ENCODE measurements at places on chromosomes 4 and X. TPM values are rescaled to one million over a fixed set of nuclear protein-coding genes. Genes with fewer than 3 reads are reported as not detected.

- H3K4me1 ChIP-seq: no peaks in the 10 kb centered on the region
- no peak for DNase-seq
- no peak overlapping the region for H3K27ac ChIP-seq
- no peaks in the 10 kb centered on the region for H3K36me3 ChIP-seq
Observed at GRCh38 chr4:60396341-60397049, 803.6 kb upstream of the ADGRL3 start.

- H3K27me3 ChIP-seq: no peaks in the 10 kb centered on the region
- H3K27ac ChIP-seq: no peak overlapping the region
- H3K4me3 ChIP-seq: no peak overlapping the region
- H3K36me3 ChIP-seq: no peaks in the 10 kb centered on the region
- no peaks in the 10 kb centered on the region for H3K4me1 ChIP-seq
Observed at GRCh38 chrX:119784747-119785446, 6.5 kb downstream of the RPL39 start.

The ZXDA gene
- 3.4 TPM for total RNA-seq

DNA sequence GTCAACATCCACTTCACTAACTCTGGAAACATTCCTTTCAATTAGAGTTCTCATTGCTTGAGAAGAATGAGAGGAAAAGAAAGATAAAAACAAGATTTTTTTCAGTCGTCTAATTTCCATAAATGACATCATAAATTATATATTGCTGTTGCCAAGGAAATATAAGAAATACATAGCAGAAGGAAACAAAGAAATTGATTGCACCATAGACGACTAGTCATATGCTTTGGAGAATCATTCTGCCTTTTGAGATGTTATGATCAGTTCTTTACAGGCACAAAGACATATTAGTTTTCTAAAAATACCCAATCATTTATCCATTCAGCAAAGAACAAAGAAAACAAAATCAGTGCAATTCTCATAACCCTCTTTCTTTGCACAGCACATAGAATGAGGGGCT, 672 bp upstream of the C1QTNF7 start:
- no peak for DNase-seq
- no peaks in the 10 kb centered on the region for H3K4me1 ChIP-seq
- no peak overlapping the region for H3K27ac ChIP-seq
- H3K36me3 ChIP-seq: no peaks in the 10 kb centered on the region
- no peak overlapping the region for H3K4me3 ChIP-seq

DNA sequence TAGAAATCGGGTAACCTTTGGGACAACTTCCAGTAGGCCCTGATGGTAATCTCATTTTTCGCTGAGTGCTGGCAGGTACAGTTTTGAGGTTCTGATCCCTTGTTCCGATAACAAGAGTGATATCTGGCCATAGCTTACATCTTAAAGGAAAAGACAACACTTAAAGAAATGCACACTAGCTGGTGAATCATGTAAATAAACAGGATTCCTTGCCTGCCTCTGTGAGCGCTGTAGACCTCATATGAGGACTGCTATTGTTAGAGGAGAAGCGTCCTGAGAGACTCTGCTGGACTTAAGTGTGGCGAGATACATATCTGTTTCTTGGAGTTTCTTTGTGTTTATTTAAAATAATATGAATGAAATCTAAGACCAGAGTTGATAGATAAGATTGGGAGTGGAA, 149.3 kb upstream of the SLC4A4 start:
- no peak overlapping the region for H3K27ac ChIP-seq
- H3K27me3 ChIP-seq: peaks cover 13% of the 10 kb centered on the region
- H3K4me1 ChIP-seq: peaks cover 9% of the 10 kb centered on the region

DNA sequence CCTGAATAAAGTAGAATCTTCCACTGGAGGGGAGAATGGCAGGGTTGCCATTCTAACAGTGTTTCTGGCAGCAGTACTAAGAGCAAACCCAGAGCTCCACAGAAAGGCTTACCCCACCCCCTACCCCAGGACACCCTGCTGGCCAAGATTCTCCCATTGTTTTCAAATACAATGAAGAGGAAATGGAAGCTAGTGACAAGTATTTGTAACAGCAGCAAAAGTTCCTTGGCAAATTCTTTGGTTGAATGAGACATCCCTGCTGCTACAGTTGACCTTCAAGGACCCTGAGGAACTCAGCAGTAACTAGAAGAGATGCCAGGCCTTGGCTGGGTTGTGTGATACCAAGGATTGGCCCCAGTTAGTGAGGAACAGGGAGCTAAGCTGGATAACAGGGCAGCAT, 124.2 kb upstream of the DGKK start:
- H3K27me3 ChIP-seq: no peaks in the 10 kb centered on the region
- H3K4me1 ChIP-seq: no peaks in the 10 kb centered on the region
- no peak for DNase-seq

DNA sequence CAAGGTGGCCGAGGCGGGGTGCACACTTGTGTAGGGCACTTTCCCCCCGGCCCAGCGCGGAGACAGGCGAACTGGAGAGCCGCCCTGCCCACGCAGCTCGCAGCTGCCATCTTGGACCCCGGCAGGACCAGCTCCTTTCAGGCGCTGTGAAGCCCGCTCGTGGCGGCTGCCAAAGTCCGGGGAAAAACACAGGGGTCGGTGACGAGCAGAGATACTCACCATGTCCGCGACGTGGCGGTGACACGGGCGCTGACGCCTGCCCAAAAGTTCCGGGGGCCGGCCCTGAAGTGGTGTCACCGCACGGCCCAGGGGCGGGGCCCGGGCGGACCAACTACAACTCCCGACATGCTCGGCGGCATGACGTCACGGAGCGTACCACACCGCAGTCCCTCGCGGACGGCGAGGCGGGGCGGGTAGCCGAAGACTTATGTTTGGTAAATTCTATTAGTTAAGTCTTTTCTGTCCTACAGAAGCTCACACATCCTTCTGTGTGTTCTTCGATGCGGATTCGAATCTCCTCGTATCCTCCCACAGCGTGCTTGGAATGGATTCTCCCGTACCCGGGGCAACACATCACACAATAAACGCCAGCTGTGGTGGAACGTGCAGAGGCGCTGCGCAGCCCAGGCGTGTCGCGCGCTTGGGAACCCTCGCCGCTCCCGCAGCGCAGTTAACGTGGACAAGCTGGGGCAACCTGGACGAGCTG, at the start of gene UFSP2:
Gene UFSP2, minus strand, starts transcription at position 318 of the 706 bp plus-strand sequence. Its CDS starts 96 bp downstream, at position 222.
- H3K27ac ChIP-seq: peak within 1 kb of the TSS; percentile 79
- peaks cover 8% of the 10 kb centered on the region for H3K4me1 ChIP-seq
- peak within 1 kb of the TSS; percentile 90 for H3K4me3 ChIP-seq
- no peaks in the 10 kb centered on the region for H3K36me3 ChIP-seq
- DNase-seq: peak; percentile 87
- H3K27me3 ChIP-seq: peaks cover 8% of the 10 kb centered on the region

DNA sequence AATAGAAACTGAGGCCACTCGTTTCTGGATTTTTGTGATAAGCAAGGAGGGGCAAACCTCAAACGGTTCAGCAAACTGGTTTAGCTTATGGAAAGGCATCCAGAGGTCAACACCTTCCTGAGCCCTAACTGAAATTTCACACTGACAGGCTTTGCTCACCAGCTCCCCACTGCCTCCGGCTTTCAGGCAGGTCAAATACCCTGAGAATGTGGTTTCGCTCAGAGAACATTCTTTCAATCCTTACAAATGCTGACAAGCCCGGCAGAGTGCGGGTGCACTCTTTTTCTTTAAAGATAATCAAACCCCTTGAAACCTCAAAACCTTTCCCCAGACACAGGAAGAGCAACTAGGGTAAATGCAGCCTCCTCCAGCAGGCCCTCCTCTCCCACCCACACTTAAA, 41.5 kb downstream of the CD40LG start:
- no peaks in the 10 kb centered on the region for H3K27me3 ChIP-seq
- no peak overlapping the region for H3K27ac ChIP-seq
- no peaks in the 10 kb centered on the region for H3K36me3 ChIP-seq
- no peak for DNase-seq

The NAA10 gene
- total RNA-seq: 129 TPM

The PCDH19 gene
- 4.1 TPM for total RNA-seq

The CENPE gene
- 8.5 TPM for total RNA-seq

The TRIM60 gene
- not detected for total RNA-seq

DNA sequence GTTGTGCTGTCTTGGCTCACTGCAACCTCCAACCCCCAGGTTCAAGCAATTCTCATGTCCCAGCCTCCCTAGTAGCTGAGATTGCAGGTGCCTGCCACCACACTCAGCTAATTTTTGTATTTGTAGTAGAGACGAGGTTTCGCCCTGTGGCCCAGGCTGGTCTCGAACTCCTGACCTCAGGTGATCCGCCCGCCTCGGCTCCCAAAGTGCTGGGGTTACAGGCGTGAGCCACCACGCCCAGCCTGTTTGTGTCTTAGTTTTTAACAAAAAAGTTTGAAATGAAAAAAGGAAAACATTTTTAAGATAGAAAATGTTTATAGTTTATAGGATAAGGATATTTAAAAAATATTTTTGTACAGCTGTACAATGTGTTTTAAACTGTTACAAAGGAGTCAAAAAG, 62.4 kb downstream of the CAPN6 start:
- H3K27ac ChIP-seq: no peak overlapping the region
- H3K4me1 ChIP-seq: no peaks in the 10 kb centered on the region
- H3K36me3 ChIP-seq: no peaks in the 10 kb centered on the region
- no peaks in the 10 kb centered on the region for H3K27me3 ChIP-seq
- no peak overlapping the region for H3K4me3 ChIP-seq
- DNase-seq: no peak

DNA sequence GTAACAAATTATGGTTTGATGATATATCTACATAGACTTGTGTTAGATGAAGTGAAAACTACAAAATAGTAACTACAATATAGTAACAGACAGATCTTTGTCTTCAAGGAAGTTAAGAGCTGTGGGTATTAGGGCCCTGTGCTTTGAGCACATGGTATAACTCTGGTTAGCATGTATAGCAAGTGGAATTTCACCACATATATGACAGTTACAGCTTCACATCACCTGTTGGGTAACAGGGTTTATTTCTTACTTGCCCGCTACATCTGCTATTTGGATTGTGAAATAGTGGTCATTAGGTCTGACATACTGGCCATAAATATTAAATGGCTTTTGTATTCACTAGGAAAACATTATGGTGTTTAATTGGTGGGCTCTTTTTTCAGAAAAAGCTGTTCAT, 20.2 kb downstream of the OFD1 start:
- no peaks in the 10 kb centered on the region for H3K36me3 ChIP-seq
- H3K27me3 ChIP-seq: no peaks in the 10 kb centered on the region

DNA sequence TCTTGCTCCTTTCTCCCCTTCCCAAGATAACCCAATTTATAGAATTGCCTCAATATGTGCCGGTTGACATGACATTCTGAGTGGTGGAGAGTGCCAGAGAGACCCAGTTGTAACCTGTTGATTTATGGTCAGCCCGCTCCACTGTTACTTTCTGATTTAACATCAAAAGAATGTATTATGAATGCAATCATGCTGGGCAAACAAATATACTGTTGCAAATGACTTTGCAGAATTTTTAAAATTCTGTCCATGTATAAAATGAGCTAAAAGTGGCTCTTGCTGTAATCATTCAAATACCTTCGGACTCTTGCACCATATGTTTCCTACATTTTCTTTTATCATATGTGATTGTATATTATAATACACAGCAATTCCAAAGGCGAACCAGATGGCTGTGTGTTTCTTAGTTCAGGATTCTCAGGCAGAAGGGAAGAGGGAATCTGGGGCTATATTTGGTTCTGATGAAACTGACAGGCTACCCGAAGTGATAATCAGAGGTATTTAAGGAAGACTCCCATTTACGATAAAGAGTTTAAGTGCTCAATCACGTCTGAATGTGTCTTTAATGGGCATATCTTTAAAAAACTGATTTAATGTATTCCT, 131.7 kb downstream of the CLCN4 start:
- H3K27ac ChIP-seq: no peak overlapping the region
- H3K4me3 ChIP-seq: no peak overlapping the region
- peaks cover 1% of the 10 kb centered on the region for H3K4me1 ChIP-seq
- no peaks in the 10 kb centered on the region for H3K36me3 ChIP-seq
- DNase-seq: no peak
- no peaks in the 10 kb centered on the region for H3K27me3 ChIP-seq

The ZCCHC13 gene
- not detected for total RNA-seq

DNA sequence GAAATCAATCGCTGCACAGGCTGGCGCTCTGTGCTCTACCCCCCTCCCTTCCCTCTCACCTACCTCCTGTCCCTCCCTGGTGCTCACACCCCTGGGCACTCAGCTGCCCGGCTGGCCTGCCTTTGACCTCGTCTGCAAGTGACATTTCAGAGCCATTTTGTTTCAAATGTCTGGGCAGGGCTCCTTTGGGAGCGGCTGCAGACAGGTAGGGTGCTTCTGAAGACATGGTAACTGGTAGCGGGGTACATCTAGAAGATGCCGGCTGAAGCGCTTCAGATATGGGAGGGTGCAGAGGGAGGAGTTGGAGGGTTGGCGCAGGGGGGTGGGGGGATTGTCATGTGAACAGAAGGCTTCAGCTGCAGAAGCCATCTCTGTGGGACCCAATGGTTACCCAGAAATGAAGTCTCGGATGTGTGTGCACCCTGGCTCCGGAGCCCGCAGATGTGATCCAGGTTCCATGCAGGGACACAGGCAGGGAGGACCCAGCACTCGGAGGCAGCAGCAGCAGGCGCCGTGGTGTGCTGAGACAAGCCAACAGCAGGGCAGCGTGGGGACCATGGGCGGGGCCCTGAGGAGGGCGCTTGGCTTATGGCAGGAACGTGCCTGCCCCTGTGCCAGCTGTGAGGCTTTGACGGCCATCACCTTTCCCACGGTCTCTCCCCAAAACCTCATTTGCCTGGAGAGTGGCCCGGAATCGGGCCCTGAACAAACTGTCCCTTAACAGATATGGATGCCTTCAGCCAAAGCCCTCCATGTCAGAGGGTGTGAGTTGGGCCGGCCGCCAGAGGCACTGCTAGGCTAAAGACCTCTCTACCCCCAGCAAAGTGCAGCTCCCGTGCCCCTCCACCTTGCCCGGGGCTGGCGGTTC, 7.6 kb upstream of the DUSP9 start:
- H3K27ac ChIP-seq: no peak overlapping the region
- H3K27me3 ChIP-seq: peaks cover 3% of the 10 kb centered on the region
- no peak overlapping the region for H3K4me3 ChIP-seq
- no peak for DNase-seq
- peaks cover 6% of the 10 kb centered on the region for H3K4me1 ChIP-seq
- H3K36me3 ChIP-seq: no peaks in the 10 kb centered on the region

GRCh38 chr4:76783836-76784235, 114.1 kb downstream of the SOWAHB start:
- no peak overlapping the region for H3K27ac ChIP-seq
- peaks cover 4% of the 10 kb centered on the region for H3K27me3 ChIP-seq
- DNase-seq: no peak
- no peak overlapping the region for H3K4me3 ChIP-seq
- H3K4me1 ChIP-seq: no peaks in the 10 kb centered on the region
- peaks cover 1% of the 10 kb centered on the region for H3K36me3 ChIP-seq

DNA sequence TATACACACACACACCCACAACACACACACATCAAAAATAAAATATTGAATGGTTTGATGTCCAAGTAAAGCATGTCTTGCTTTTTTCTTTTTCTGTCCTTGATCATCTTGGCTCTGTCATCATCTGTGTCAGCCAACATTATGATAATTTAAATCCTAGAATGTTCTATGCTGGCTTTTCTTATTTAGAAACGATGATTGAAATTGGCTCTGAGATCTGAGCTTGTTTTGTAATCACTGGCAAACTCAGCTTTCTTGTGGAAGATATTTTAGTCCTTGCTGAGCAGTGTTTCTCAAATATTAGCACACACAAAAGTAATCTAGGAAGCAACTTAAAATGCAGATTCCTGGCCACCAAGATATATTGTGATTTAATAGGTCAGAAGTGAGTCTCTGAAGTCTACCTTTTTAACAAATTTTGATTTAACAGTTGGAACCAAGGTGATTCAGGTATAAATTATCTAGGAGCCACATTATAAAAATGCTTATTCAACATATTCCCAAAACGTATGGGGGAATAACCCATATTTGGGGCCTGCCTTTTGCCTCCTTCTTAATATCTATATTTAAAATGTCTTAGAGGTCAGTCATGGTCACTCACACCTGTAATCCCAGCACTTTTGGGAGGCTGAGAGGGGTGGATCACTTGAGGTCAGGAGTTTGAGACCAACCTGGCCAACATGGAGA, 24.0 kb upstream of the DSPP start:
- no peak overlapping the region for H3K27ac ChIP-seq
- no peaks in the 10 kb centered on the region for H3K4me1 ChIP-seq
- no peak for DNase-seq
- peaks cover 6% of the 10 kb centered on the region for H3K27me3 ChIP-seq
- no peaks in the 10 kb centered on the region for H3K36me3 ChIP-seq

Measured in glutamatergic neuron (in vitro differentiated cells).